ENCODE measurements at places on chromosomes 16 and 17.
A peak's percentile ranks its signal among the peaks of the same experiment; 100 is the strongest.

DNA sequence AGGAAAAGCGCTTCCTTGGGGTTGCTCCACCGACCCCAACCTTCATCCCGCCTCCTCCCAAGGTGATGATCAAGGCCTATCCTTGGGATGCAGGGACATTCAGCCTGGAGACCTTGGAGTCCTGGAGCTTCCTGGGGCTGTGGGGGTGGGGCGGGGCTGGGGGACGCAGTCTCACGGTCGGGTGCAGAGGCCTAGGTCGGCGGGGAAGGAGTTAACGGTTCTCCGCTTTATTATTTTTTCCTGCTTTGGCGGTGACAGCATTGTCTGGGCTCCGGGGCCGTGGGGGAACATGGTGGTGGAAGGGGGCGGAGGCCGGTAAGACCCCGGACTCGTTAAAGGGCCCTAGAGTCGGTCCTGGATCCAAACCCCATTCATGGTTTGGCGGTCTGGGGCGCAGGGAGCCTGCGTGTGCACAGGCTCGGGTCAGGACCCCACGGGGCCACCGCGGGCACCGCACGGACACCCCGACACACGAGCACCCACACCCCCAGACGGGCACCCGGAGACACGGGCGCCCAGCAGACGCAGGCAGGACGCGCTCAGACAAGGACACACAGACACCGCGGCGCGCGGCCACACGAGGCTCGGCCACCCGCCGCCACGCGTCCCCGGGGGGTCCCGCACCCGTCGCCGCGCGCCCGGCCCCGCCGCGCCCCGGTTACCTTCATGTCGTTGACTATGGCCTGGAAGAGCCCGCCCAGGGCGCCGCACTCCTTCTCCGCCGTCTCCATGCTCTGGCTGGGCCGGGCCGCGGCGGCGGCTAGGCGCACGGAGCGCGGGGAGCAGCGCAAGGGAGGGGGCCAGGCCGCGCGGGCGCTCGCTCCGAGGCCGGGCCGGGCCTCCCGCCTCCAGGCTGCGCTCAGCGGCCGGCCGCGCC lies 554 bp downstream of the MTSS2 start:
- no peak for DNase-seq

DNA sequence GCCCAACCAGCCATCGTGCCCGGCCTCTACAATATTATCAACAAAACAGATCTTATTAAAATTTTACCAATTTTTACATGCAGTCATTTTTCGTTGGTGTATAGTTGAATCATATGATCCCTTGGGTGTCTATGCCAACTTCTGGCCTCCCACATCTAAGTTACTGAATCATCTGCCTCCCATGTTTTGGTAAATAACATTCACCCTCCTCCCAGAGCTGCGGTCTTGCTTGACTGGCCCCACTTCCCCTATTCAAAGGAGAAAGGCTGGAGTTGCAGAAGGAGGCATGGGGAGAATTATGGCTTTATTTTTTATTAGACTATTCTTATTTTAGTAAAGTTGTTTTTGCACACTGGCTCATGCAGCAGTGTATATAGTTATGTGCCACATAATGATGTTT lies 18.5 kb upstream of the CCL23 start:
- DNase-seq, result no peak

GRCh38 chr16:13238182-13238581 lies 336.8 kb downstream of the SHISA9 start:
- DNase-seq, result no peak

GRCh38 chr16:27481282-27481934 lies 68.3 kb downstream of the GTF3C1 start:
- DNase-seq, result no peak

DNA sequence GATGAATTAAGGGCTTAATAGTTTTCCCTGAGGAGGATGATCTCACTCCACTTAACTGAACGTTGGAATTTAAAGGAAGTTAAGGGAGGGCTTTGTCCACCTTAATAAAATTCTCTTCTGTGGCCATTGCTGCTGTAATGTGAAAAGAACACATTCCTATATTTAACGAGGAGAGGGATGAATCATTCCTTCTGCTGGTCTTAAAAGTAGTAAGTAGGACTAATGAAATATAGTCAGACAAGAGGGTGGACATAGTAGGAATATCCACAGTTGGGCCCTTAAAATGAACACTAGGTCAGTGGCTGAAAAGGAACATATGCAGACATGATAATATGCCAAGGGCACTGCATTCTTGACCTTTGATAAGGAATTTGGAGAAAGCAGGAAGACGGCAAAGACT lies 405.6 kb downstream of the PMP22 start:
- no peak for DNase-seq

GRCh38 chr17:10316801-10317542 lies 55.8 kb downstream of the MYH13 start:
- no peak for DNase-seq

DNA sequence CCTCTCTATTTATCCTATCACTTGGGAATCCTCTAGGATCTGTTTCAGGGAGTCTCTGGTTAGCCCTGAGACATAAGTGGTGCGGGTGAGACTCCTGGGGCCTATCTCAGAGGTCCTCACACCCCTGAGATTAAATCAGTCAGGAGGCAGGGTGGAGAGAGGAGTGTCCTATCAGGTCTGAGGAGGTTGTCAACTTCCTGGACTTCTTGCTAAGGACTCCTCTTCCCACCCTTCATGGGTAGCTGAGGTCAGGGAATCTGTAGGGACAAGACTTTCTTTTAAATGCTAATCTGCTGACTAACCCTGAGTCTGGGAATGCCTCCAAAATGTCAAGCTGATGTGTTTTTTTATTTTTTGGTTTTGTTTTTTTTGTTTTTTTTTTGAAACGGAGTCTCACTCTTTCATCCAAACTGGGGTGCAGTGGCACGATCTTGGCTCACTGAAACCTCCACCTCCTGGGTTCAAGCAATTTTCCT lies 6.6 kb upstream of the ARMC5 start:
- DNase-seq, result no peak

GRCh38 chr17:27980043-27980442 lies 62.4 kb upstream of the NLK start:
- DNase-seq, result no peak

DNA sequence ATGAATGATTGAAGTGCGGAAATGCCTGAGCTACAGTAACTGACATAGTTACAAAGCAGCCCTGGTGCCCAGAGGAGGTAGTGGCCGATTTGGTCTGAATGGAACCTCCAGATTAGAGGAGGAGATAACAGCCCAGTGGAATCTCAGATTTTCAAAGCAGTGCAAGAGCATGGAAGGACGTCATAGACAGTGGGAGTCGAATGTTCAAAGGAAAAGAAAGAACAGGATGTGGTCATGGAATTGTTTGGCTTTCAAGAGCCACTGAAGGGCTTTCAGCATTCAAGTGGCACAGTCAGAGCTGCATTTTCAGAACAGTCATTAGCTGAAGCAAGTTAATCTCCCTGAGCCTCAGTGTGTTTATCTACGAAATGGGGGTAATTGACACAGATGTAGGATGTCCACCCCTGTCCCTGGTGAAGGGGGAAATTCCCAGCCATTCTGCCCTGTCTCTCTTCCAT lies 104.6 kb upstream of the CACNG3 start:
- DNase-seq, result no peak

DNA sequence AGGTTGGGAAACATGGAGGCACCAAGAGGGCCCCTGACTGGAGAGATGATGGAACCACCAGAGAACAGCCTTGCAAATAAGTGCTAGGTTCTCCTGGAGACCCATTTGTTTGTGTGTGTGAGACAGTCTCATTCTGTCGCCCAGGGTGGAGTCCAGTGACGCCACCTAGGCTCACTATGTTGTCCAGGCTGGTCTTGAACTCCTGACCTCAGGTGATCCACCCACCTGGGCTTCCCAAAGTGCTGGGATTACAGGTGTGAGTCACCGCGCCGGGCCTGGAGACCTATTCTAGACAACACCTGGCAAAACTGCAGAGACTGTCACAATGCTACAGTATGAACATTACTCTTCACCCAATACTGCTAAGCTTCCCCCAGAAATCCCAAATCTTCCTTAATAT lies 1.5 kb downstream of the NPLOC4 start:
- no peak for DNase-seq

DNA sequence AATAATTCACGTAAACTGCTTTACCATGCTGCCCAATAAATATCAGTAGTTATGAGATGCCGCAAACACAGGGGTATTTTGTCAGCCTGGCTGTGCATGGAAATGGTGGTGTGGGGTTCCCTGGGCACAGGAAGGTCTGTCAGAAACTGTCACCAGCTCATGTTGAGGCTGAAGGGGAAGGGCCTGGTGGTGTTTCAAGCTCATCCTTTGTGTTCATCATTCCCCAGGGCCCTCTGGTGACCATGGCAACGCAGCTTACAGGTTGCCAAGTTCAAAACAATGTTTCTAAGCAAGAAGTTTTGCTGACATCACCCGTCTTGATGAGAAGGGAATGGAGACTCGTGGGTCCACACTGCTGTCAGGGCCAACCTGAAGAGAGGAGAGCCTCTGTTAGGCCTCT lies 348.9 kb upstream of the C16orf82 start:
- no peak for DNase-seq

- no peak for DNase-seq
These were observed 10.1 kb upstream of the KRTAP17-1 start for GRCh38 chr17:41325611-41326010.

- DNase-seq, result no peak
These were observed 686.2 kb downstream of the KCNJ2 start for GRCh38 chr17:70855401-70856054.

DNA sequence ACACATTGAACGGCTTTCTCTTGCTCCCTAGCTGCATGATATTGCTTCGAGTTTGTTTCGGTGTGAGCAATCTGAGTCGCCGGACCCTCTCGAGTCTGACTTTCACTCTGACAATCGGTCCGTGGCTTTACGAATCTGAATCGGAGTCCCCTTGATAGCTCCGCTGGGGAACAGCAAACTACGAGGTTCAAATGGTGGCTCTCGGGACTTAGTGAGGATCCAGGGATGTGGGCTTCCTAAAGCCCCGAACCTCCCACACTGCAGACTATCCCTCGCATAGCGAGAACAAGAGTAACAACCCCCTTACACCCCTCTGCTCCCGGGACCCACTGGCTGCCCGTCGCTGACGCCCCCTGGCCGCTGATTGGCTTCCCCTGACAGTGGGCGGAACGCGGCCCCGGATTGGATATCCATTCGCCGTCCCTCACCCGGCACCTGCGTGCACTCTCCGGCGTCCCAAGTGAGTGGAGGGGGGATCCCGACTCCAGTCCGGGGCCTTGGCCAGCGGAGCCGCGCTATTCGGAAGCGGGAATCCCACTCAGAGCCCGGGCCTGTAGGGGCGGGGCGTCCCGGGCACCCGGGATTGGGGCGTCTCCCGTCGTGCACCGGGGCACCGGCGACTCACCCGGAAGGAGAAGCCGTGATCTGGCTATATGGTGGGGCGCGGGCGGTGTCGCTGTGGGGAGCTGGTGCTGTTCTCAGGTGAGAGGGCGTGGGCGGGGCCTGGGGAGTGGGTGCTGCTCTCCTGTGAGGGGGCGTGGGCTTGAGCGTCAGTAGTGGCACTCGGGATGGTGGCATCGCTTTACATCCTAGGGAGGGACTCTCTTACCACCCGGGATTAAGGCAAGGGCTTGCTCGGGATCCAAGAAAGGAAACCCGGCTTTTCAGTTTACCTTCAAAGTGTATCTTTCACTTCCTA lies at the start of gene SNX11:
SNX11 (plus strand) TSS at position 630 of the 919 bp plus-strand sequence. CDS start 4,278 bp downstream, outside the sequence.
- DNase-seq, result peak; percentile 97

DNA sequence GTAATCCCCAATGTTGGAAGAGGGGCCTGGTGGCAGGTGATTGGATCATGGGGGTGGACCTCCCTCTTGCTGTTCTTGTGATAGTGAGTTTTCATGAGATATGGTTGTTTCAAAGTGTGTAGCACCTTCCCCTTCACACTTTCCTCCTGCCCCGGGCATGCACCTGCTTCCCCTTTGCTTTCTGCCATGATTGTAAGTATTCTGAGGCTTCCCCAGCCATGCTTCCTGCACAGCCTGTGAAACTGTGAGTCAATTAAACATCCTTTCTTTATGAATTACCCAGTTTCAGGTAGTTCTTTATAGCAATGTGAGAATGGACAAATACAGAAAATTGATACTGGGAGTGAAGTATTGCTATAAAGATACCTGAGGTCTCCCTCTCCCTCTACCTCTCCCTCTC lies 29.4 kb downstream of the RNF112 start:
- no peak for DNase-seq

GRCh38 chr17:38349097-38349730 lies 2.4 kb upstream of the SOCS7 start:
- DNase-seq, result peak; percentile 59

GRCh38 chr16:60206516-60206915 lies 1472.4 kb upstream of the GOT2 start:
- no peak for DNase-seq

DNA sequence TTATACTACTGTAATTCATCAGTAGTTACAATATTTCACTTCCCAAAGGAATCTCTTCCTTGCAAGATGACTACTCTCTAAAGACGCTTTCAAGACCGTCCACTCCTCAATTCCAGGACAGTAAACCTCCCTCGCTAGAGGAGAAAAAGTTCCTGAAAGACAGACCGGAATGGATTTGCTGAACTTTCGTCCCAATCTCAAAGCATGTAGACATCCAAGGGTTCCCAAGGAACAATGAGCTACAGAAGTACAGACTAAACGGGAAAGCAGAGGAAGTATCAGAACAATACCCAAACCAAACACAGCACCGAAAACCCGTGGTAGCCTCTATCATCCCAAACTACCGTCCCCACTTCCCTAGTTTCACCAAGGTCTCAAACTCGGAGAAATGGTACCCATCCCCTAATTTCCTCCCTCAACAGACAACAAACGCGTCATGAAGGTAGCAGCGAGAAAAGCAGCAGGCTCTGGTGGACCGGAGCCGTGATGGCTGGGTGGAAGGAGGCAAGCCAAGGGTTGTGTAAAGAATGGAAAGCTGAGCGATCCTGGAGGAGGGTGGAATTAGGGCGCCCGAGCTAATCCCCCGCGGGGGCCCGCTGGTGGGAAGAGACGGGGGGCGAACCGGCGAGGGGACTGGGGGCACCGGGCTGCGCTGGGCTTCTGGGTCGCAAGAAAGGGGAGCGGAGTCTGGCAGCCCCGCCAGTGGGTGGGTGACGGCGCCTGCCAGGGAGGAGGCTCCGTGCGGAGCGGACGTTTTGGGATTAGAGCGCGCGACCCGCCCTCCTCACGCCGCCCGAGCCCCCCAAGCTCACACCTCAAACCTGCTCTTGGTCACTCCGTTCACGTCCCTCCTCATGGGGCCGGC lies 647 bp downstream of the FBXL20 start:
- DNase-seq, result no peak

GRCh38 chr17:73663614-73664013 lies 19.4 kb upstream of the SDK2 start:
- no peak for DNase-seq

DNA sequence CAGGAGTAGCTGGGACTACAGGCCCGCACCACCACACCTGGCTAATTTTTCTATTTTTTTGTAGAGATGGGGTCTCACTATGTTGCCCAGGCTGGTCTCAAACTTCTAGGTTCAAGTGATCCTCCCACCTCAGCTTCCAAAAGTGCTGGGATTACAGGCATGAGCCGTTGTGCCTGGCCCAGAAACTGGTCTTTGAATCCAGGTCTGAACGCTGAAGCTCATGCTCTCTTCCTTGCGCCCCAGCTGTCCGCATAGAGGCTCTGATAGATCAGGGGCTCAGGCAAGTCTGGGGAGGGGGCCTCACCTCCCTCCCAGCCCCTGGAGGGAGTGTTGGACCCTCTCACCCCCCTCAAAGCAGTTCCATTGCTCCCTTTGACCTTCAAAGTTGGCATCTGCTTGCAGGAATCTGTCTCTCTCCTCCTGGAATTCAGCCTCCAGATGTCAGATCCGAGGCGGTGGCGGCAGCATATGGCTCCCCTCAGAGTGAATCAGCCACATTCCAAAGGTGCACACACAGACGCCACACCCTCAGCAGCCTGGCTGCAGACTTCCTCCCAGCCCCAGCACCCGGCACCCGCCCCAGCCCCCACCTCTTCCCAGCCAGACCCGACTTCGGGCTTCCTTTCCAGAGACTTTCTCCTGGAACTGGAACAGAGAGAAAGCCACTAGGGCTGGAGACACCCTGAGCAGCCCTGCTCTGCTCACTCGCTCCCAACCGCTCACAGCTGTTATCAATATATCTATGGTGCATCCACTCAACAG lies 16.9 kb upstream of the GLIS2 start:
- no peak for DNase-seq

Data from caudate nucleus (tissue), 63 donors.